Stimulated activated CD4-positive, alpha-beta T cell treated with anti-CD3 and anti-CD28 coated beads, TNF-alpha, amount 100 ng/mL, for 1 hour (primary cell): ENCODE measurements at places on chromosomes 1 and 21.

DNA sequence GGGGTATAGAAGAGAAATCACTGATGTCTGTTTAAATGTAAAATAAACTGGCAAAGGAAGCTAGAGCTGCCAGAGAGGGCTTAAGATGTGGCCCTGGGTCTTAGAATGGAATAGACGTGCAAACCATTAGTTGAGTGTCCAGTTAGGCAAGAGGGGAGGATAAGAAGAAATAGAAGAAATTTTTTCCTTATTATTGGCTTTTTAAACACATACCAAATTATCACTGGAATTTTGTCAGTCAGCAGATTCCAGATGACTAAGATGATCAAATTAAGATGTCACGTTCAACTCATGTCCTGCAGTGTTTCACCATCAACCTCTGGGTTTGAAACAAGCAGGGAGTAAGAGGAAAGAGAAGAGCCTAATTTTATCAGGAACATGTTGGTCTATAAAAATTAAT lies 71.6 kb upstream of the C1orf21 start:
- DNase-seq, result no peak

DNA sequence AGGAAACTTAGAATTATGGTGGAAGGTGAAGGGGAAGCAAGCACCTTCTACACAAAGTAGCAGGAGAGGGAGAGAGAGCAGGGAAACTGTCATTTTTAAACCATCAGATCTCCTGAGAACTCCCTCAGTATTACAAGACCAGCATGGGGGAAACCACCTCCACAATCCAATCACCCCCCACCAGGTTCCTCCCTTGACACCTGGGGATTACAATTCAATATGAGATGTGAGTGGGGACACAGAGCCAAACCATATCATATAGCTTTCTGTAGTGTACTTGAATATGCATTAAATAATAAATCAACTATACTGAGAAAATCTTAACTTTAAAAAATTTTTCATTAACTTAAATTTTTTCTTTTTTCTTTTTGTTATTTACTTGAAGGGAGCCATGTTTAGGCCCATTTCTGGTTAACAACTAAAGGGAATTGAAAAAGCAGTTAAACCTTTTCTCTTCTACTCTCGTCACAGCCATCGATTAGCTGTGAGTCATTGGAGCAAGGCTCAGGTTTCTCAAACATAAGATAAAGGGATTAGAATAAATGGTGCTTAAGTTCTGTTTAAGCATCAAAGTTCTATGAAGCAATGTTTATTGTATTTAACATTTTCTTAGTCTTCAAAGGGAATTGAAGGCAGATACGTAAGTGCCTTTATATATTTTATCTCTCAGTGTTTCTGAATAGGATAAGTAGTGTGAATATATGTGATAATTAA lies 72.2 kb upstream of the DPT start:
- no peak for DNase-seq

GRCh38 chr21:42471716-42472330 lies 24.2 kb downstream of the RSPH1 start:
- DNase-seq, result no peak

GRCh38 chr21:25850126-25850842 lies 115.5 kb downstream of the GABPA start:
- no peak for DNase-seq

- DNase-seq, result no peak
Observed at GRCh38 chr21:45465105-45465504, 60.1 kb downstream of the COL18A1 start.

DNA sequence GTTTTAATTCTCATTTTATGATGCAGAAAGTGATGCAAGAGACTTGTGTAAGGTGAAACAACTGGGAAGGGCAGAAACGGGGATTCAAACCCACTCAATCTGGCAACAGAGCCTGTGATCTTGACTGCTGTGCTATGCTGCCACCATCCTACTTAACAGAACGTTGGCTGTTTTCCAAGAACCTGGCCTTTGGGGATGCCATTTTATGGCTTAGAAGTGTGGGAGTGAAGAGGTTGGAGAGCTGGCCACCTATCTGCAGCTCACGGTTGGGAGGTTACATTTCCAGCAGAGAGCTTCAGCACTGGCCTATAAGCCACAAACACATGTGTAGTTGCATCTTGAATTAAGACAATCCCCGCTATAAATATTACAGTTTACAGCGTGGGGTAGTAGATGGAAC lies 235.3 kb downstream of the PRDM2 start:
- no peak for DNase-seq

GRCh38 chr1:187443939-187444338 lies 615.2 kb downstream of the PLA2G4A start:
- DNase-seq, result no peak

GRCh38 chr1:51303751-51304251 lies 26.6 kb downstream of the TTC39A start:
- no peak for DNase-seq
